ENCODE measurements at places on chromosomes 6 and 20. TPM values are rescaled to one million over a fixed set of nuclear protein-coding genes. Genes with fewer than 3 reads are reported as not detected.

Gene CD2AP
- total RNA-seq = 30.3 TPM

DNA sequence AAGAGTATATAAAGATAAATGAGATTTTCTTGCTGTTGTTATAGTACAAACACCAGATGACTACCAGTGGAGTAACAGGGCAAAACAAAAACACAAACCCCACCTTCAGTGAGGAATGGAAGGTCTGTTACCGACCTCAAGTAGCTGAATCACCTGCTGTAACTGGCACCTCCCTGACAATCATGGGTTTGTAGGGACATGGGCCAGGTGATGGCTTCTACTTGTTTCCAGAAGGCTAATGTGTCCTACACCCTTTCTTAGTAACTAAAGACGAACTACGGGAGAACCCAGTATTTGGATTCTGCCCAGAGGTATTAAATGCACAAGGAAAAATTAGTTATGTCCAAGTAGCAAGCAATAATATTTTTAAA lies 26.8 kb downstream of the SNX5 start:
- no peaks in the 10 kb centered on the region for H3K4me1 ChIP-seq
- DNase-seq = no peak
- no peaks in the 10 kb centered on the region for H3K36me3 ChIP-seq

Gene SLC17A2
- total RNA-seq = not detected

Gene TBXT
- total RNA-seq = not detected

Gene PRDM13
- 0.74 TPM for total RNA-seq

- H3K4me1 ChIP-seq = no peaks in the 10 kb centered on the region
- no peak overlapping the region for H3K4me3 ChIP-seq
These were observed 21.0 kb downstream of the COL11A2 start for GRCh38 chr6:33171016-33171879.

Gene OLIG3
- not detected for total RNA-seq
